ENCODE measurements at places on chromosomes 1 and 21. TPM values are rescaled to one million over a fixed set of nuclear protein-coding genes. Genes with fewer than 3 reads are reported as not detected.

The LDLRAD2 gene
- polyA plus RNA-seq, result 3.0 TPM

The TAS1R1 gene
- polyA plus RNA-seq, result not detected

DNA sequence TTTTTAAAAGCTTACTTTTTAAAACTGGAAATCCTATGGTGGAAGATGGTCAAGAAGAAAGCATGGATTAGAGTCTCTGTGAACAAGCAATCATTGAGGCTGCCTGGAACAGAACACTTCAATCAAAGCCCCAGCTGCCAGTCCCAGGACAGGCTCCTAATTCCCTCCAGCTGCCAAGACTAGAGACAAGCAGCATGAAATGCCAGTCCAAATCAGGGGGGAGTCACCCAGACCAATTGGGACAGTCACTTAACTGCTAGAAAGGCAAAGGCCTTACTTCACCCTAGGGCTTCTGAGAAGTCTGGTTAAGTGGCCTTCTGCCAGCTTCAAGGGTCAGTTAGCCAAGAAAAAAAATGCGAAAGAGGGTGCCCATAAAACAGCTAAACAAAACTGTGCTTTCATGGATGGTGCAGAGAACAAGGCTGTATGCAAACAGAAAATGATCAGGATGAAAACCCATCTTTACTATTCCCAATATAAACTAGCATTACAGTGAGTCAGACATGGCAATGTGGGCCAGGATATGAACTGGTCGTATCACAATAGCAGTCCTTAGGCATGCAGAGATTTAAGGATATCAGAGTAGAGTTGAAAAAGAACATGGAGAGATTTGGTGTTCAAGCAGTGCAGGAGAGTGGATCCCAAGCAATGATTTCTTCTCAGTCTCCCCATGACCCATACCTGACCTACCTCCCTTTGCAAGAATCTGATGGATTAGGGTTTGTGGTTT lies 31.0 kb upstream of the MAN1A2 start:
- DNase-seq, result no peak

- no peak for DNase-seq
Observed at GRCh38 chr1:43024905-43025304, 66.2 kb upstream of the SLC2A1 start.

DNA sequence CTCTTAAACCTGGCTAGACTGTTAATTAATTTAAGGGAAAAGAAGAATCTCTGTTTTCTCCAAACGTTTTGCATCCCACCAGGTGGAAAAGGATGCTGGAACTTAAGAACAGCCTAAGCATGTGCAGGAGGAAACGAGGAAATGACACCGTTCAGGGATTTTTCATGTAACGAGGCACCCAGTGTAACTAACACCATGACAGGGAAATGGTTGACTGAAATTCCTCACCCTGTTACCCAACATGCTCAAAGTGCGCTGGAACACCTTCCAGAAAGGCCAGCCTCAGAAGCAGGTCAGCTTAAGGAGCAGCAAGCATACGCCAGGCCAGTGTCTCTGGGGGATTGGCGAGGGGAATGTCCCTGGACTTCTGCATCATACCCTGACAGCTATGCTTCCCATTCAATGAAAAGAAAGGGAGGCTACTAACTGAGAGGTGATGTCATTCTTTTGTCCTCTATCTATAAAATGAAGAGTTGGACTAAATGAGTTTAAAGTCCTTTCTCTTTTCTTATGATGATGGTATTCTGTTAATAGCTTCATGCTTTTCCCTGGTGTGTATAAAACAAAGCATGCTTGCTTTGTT lies 21.6 kb downstream of the TNN start:
- DNase-seq, result no peak

GRCh38 chr1:235296729-235297128 lies 31.2 kb downstream of the ARID4B start:
- DNase-seq, result no peak

Data from pancreas (tissue), 10 donors.